ENCODE measurements at places on chromosomes 2 and 18. TPM values are rescaled to one million over a fixed set of nuclear protein-coding genes. Genes with fewer than 3 reads are reported as not detected.

GRCh38 chr2:190964170-190964795 lies 49.7 kb downstream of the STAT1 start:
- no peak for DNase-seq
- H3K36me3 ChIP-seq = peaks cover 3% of the 10 kb centered on the region
- no peak overlapping the region for H3K4me3 ChIP-seq
- H3K4me1 ChIP-seq = no peaks in the 10 kb centered on the region
- H3K27me3 ChIP-seq = no peaks in the 10 kb centered on the region

- H3K4me3 ChIP-seq = no peak overlapping the region
- H3K27ac ChIP-seq = no peak overlapping the region
- no peaks in the 10 kb centered on the region for H3K36me3 ChIP-seq
- DNase-seq = no peak
- H3K4me1 ChIP-seq = no peaks in the 10 kb centered on the region
- H3K27me3 ChIP-seq = no peaks in the 10 kb centered on the region
These were observed 1639.1 kb downstream of the SUCLG1 start for GRCh38 chr2:82819951-82820350.

GRCh38 chr2:38154395-38154794 lies 78.4 kb upstream of the CYP1B1 start:
- H3K27ac ChIP-seq = peak overlapping the region; percentile 61
- H3K36me3 ChIP-seq = no peaks in the 10 kb centered on the region
- no peaks in the 10 kb centered on the region for H3K27me3 ChIP-seq
- H3K4me1 ChIP-seq = peaks cover 33% of the 10 kb centered on the region

DNA sequence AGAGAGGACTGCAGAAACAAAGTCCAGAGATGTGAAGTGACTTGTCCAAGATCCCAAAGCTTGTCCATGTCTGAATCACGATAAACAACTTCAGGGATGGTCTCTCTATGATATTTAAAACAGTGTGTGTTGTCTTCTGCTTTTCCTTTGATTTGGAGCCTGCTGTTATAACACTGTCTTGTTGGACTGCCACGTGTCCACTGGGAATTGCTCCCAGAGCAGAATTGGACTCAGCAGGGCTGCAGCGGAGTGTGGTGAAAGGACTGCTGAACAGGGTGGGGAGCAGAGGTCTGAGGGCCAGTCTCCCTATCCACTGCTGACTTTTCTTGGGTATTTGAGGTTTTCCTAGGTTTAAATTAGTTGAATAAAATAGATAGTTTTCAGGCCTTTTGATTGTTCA lies 68.3 kb downstream of the IL1R2 start:
- DNase-seq = no peak
- H3K36me3 ChIP-seq = no peaks in the 10 kb centered on the region
- no peak overlapping the region for H3K4me3 ChIP-seq
- no peaks in the 10 kb centered on the region for H3K27me3 ChIP-seq
- H3K27ac ChIP-seq = no peak overlapping the region

- H3K4me3 ChIP-seq = no peak overlapping the region
- no peak overlapping the region for H3K27ac ChIP-seq
- no peaks in the 10 kb centered on the region for H3K36me3 ChIP-seq
- H3K4me1 ChIP-seq = peaks cover 7% of the 10 kb centered on the region
- no peaks in the 10 kb centered on the region for H3K27me3 ChIP-seq
- DNase-seq = no peak
These were observed 93.0 kb upstream of the GLI2 start for GRCh38 chr2:120642646-120643045.

GRCh38 chr18:607930-608329 lies 11.1 kb downstream of the CLUL1 start:
- H3K27me3 ChIP-seq = no peaks in the 10 kb centered on the region
- no peaks in the 10 kb centered on the region for H3K4me1 ChIP-seq
- no peak overlapping the region for H3K4me3 ChIP-seq
- H3K27ac ChIP-seq = no peak overlapping the region
- DNase-seq = no peak

DNA sequence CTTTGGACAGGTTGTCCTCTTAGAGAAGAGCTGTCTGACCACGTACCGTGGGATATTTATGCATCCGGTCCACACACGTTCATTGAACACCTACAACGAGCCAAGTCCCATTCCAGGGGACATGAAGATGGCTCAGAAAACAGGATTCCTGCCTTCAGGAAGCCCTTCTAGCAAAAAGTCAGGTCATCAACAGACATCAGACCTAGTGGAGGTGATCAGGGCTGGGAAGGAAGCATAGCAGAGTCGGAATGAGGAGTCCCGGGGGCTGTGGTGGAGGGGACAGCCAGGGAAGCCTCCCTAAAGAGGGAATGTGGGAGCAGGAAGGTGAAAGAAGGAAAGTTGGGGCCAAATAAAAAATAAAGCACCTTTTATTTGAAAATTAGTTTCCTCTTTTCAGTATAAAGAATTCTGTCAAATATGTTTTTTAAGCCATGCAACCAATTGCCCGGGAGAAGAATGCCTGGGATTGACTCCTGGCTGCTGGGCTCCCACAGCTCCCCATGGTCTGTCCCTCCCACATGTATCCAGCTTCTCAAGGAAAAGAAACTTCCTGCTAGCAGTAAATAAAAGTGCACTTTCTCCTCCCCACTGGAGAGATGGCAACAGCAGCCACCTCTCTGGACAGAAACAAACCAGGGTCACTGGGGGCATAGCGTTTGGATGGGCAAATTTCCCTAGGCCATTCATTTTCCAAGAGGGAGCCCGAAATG lies 144.8 kb downstream of the SMAD7 start:
- no peaks in the 10 kb centered on the region for H3K27me3 ChIP-seq
- H3K4me3 ChIP-seq = no peak overlapping the region
- DNase-seq = no peak
- H3K27ac ChIP-seq = peak overlapping the region; percentile 50
- no peaks in the 10 kb centered on the region for H3K36me3 ChIP-seq

- H3K36me3 ChIP-seq = no peaks in the 10 kb centered on the region
- H3K27ac ChIP-seq = no peak overlapping the region
- H3K27me3 ChIP-seq = no peaks in the 10 kb centered on the region
- DNase-seq = peak; percentile 2
These were observed 2.6 kb downstream of the HS6ST1 start for GRCh38 chr2:128315829-128316776.

DNA sequence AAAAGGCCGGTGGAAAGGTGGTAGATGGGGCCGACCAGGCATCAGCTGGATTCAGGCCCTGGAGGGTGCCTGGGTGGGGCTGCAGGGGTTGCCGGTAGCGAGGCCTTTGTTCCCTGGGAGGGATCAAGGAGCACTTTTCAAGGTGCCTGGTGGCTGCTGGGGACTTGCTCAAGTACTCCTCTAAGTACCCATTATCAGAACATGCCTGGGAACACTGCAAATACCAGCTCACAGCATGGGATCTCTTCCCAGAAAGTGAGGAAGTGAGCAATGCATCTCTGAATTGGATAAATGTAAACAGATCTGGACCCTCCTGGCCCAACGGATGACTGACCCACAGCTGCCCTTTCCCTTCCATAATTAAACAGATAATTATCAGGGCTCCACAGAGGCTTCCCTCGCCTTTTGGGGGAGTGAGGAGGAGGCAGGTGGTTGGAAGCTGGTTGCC lies 210.5 kb downstream of the SH3RF3 start:
- H3K36me3 ChIP-seq = no peaks in the 10 kb centered on the region
- H3K27me3 ChIP-seq = no peaks in the 10 kb centered on the region
- H3K4me1 ChIP-seq = peaks cover 12% of the 10 kb centered on the region
- H3K4me3 ChIP-seq = no peak overlapping the region

Gene ALLC
- not detected for total RNA-seq

Gene MC4R
- total RNA-seq = not detected

Gene ALPP
- total RNA-seq = not detected

Gene VWA3B
- 1.4 TPM for total RNA-seq

Gene CGREF1
- 1.0 TPM for total RNA-seq

Gene ANKRD44
- 8.4 TPM for total RNA-seq

Data from heart right ventricle (tissue), 16 donors.